Activated CD4-positive, alpha-beta T cell treated with anti-CD3 and anti-CD28 coated beads, Interleukin-2, amount 50 U/mL, for 24 hours (primary cell): ENCODE measurements at places on chromosomes 11 and 22.

DNA sequence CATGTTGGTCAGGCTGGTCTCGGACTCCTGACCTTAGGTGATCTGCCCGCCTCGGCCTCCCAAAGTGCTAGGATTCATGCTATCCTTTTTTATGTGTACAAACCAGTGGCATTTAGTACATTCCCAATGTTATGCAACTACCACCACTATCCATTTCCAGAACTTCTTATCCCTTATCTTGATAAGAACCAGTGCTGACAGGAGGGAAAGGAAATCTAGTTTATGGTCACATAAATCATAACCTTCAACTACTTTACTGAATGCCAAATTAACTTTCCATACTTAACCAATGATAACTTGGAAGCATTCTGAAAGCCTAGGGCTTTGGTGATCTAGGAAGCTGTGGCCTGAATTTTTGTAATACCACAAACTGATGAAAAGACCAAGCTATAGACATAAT lies 170.4 kb downstream of the SWAP70 start:
- DNase-seq: no peak

DNA sequence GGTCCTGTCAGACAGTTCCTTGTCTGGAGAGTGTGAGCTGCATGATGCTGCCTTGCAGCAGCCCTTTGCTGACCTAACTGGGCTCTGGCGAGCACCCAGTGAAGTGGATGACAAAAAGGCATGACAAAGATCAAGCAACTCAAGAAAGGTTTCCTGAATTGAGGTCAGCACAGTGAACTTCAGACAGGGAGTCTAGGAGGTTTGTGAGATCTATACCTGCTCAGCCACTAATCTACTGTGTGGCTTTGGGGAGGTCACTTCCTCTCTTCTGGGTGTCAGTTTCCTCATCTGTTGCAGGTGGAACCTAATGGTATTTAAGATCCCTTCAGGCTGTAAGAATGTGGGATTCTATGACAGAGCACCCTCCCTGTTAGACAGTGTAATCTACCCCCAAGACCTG lies 213.9 kb upstream of the NARS2 start:
- no peak for DNase-seq

DNA sequence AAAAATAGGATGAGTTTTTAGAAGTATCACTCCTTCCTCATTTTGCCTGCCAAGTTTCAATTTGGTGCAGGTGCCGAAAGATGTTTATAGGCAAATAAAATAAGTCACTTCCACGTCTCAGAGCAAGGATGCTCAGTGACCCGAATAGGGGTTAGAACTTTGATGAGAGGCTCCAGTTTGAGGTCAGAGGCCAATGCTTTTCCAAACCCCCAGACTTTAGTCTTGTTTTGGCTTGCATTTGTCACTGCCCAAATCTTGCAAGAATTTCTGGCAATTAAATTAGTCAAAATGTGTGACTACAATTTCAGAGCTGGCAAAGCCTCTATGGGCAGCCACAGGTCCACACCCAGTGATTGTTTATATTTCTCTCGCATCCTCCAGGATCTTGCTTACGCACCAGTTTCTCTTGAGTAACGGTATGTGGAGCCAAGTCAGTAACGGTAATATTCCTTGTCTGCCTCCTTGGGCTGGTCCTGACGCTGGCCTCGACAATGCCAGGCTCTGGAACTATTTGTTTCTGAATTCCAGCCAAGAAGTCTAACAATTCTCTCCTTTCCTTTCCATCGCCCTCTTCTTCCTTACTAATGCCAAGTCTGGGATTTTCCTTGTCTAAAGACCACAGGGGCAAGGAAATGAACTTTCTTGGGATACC lies 9.9 kb upstream of the NUP160 start:
- DNase-seq: no peak

DNA sequence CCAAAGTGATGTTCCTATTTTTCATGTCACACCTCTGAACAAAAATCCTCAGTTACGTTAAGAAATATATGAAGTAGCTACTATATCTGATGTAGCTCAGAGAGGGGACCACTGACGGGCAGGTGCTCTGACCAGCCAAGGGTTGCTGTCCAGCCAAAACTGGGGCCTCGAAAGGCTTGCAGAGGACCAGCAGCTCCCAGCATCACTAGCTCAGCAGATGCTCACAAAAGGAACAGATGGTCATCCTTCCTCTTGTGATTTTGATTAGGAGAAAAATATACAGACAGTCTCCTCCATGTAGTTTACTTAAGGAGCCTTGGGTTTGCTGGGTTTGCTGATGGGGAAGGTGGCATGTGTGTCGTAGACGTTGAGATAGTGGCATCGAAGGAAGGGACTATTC lies 374.6 kb upstream of the B3GAT1 start:
- no peak for DNase-seq

DNA sequence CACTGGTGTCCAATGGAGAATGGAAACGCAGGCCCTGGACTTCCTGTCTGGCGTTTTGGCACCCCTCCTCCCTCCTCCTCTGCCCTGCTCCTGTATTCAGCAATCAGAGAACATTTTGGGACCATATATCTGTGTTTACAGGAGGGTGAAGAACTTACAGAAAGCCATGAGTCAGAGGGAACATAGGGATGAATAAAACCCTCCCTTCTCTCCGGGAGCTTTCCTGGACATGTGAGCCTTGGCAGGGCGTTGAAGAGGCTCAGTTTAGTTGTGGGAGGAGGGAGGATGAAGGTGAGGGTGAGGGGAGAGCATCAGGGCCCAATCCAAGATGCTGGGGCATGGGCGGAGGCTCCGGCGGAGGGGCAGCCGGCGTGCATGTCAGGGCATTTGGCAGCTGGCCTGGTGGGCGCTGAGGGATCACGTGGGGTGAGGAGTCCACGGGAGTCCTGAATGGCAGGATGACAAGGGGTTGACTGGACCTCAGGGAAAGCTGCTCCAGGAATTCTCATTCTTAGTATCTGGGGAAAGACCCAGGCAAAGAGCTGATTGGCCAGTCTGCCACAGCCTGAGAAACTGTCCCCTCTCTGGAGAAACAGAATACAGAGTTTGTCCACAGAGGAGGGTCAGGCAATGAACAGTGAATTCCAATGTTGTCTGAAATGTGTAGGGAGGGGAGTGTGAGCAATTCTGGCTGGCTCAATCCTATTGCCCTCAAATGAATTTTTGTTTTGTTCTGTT lies 28.9 kb downstream of the MICAL2 start:
- no peak for DNase-seq

DNA sequence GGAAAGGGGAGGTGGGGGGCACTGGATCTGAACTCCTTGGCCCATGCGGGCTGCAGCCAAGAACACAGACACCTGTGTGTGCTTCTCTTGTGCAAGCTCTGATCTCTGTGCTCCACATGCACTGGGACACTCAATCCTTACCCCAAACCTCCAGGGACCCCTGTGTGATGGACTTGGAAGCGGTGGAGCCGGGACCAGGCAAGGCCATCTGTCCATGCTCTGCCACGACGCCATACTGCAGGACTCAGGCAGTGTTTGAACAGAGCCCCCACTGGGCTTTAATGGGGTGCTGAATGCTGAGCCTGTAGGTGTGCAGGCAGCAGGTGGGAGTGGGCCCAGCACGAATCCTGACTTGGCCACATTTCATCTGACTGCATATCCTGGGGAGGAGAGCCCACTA lies 23.4 kb downstream of the PPM1F start:
- no peak for DNase-seq

GRCh38 chr11:30487200-30487898 lies 98.8 kb downstream of the MPPED2 start:
- no peak for DNase-seq

DNA sequence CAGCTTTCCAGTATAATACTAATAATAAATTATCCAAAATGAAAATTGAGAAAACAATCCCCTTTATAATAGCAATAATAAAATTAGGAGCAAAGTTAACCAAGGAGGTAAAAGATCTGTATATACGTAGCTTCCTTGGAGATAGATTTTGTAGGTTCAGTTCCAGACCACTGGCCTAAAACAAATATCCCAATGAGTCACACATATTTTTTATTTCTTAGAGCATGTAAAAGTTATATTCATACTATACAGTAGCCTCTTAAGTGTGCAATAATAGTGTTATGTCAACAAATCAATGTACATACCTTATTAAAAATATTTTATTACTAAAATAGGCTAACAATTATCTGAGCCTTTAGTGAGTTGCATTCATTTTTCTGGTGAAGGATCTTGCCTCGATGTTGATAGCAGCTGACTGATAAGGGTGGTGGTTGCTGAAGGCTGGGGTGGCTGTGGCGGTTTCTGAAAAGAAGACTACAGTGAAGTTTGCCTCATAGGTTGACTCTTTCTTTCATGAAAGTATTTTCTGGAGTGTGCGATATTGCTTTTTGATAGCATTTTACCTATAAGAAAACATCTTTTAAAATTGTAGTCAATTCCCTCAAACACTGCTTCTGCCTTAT lies 178.5 kb downstream of the ARHGAP42 start:
- DNase-seq: no peak

DNA sequence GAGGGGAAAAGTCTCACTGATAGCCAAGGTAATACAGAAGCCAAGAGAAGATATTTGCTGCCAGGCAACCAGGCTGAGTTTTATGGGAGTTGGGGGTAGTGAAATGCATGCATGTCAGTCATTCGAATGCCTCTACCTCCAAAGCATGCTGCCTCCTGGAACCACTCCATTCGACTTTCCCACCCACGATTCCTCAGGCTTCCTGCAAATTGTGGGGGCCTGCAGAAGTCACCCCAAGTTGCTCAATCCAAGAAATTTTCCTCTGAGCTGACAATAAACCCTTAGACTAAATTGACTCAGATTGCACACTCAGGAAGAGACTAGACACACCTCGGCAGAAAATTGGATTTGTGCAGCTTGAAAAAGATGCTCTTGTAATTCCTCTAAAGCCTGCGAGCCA lies 73.6 kb upstream of the GRK3 start:
- DNase-seq: no peak

DNA sequence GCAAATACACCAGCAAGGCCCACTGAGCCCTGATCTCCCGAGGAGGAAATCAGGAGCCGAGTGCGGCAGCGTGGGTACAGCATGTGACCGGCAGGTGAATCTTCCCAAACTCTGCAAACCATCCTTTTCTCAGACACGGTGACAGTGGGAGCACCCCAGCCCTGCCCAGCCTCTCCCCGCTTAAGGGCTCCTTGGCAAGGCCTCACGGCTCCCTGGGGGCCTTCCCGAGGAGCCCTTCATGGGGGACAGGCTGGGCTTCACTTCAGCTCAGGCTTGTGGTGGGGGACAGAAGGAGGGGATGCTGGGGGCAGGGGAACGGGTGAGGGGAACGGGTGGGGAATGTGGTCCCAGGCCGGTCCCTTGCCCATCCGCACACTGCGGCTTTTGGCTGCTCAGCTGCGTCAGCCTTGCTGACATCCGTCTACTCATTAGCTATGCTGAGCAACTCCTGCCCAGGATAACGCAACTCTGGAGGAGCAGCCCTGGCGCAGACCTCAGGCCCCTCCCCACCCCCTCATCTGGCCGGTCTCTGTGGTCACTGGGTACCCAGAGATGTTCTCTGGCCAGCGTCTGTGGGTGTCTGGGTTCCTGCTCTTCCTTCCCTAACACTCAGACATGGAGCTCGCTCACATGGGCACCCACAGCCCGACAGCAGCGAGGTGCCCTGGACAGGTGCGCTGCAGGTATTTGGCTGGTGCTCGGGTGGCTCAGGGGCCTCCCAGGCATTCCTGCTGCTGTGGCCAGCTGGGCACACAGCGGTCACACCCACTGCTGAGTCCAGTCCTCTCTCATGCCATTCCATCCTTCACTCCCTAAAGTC lies 22.0 kb upstream of the TTLL12 start:
- DNase-seq: no peak

DNA sequence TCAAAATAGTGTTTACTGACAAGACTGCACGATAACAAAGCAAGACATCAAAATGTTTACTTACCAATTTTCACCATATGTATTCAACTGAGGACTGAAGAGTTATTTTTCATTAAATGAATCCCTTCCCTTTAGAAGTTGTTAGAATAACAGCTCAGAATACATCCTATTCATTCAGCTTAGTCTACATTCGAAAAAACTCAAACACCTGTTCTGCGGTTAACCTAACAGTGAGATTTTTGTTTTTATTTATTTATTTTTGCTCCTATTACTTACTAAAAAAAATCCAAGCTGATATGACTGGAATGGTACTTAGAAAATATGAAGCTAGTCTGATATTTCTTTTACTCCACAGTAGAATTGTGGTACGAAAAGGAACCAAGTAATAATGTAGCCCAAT lies 10.0 kb downstream of the KCNA4 start:
- no peak for DNase-seq

GRCh38 chr22:40001106-40001505 lies 6.4 kb downstream of the FAM83F start:
- DNase-seq: no peak

DNA sequence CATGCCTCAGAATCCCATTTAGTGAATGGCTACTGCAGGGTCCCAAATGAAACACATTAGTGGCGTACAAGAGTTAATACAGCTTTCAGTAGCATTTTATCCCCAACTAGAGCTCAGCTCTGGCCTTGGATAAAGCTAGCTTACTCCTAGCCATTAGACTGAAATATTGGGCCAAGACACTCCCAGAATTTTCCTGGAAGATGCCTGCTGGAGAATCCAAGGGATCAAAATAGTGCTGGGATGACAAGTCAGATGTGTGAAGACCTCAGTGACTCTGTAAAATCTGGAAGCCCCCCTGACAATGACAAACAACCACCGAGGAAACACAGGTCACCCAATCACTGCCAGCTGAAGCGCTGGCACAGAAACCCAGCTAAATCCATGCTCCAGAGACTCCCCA lies 303.1 kb upstream of the SORL1-AS1 start:
- DNase-seq: no peak

DNA sequence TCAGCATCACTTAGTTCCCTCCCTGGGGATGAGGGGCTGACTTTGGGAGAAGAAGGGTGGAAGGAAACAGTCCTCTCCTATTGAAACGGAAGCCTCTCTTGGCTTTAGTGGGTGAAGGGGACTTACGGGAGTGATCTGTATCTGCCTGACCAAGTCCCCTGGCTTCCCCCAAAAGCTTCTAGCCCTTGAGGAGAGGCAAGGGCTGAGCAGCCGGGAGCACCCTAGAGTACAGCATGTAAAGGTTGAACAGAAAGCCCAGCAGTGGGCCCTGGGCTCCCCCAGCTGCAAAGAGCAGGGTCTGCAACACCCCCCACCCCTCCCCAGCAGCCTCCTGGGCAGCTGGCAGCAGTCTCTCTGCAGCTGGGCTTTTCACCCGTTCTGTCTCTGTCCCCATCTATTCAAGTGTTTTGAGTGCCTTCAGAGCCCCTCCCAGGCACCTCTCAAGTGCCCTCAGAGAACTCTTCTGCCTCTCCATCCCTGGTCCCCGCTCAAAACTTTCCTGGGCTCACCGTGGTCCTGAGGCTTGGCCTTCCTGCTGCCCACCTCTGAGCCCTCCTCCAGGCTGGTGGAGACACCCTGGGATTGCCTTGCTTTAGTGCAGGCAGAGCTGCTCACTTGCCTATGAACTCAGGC lies 2.7 kb downstream of the CAPN5 start:
- no peak for DNase-seq

DNA sequence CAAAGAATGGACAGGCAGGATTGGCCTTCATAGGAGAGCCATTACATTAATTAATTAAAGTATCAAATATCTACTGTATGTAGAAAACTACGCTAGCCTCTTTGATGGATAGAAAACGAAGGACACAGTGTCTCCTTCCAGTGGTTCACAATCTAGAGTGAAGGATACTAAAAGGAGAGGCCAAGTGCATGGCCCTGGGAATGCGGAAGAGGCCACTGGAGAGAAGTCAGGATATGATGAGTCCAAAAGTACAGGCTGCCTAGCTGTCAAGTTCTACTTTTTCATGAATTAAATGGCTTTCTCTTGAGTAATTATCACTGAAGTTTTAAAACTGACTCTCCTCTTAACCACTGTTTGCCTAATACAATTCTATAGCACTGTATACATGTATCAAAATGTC lies 41.9 kb downstream of the ATG16L2 start:
- DNase-seq: no peak
